ENCODE measurements at places on chromosomes 11 and 22. TPM values are rescaled to one million over a fixed set of nuclear protein-coding genes. Genes with fewer than 3 reads are reported as not detected.

The SORL1 gene
- 44.9 TPM for total RNA-seq

The NLRP14 gene
- not detected for total RNA-seq

DNA sequence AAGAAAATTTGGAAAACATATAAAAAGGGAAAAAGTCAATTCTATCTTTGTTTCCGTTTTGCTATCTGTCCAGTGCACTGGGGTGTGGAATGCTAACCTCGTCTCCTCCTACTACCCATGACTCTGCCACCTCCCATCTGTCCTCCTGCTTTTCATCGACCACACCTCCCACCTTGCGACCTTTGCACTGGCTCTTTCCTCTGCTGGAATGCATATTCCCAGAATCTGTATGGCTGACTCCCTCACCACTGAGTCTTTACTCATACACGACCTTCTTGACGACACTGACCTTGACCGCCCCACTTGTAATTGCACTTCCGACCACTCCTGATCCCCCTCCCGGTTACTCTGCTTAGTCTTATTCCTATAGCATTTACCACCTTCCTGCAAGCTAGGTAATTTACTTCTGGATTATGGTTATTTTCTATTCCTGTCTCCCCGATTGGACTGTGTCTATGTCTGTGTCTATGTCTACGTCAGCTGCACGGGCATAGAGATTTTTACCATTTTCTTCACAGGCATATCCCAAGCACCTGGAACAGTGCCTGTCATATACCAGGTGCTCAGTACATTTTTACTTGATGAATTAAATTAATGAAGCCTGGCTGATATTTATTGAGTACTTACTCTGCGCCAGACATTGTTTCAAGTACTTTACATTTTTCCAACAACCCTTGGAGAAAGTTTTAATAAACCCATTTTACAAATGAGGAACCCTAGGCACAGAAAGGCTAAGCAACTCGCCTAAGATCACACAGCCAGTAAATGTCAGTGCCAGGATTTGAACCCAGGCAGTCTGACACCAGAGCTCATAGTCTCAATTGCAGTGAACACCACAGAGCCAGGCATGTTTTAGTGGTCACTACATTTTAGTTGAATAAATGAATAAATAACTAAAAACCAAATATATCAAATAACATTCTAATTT, 89.3 kb upstream of the SLC22A12 start:
- H3K4me1 ChIP-seq: peaks cover 11% of the 10 kb centered on the region
- H3K27me3 ChIP-seq: peaks cover 49% of the 10 kb centered on the region
- H3K27ac ChIP-seq: no peak overlapping the region
- DNase-seq: no peak
- H3K4me3 ChIP-seq: no peak overlapping the region
- no peaks in the 10 kb centered on the region for H3K36me3 ChIP-seq

DNA sequence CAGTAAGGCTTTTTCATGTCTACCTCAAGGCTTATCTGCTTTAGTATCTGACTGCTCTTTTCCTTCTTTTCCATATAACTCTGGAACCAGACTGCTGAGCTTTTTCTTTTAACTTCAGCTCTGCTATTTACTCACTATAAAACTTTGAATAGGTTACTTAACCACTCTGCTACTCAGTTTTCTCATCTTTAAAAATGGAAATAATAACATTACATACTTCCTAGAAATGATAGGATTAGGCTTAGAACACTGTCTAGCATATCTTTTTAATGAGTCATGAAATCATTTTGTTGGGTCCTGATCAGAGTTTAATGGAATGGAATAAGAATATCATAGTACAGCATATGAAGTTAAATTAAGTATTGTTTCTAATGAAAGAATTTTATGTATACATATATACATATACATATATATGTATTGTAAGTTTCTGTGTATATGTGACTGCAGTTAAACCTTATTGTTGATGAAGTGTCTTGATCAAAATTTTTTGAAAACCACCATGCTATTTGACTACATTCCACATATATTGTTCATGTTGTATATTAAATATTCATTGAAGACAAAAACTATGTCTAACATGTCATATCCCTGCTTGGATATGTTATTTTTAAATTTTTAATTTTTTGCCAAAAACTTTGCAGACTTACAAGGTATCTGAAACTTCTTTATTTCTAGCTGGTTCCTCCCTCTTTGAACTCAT, 120.2 kb downstream of the METTL15 start:
- H3K27me3 ChIP-seq: no peaks in the 10 kb centered on the region
- no peaks in the 10 kb centered on the region for H3K4me1 ChIP-seq
- no peaks in the 10 kb centered on the region for H3K36me3 ChIP-seq
- no peak for DNase-seq
- H3K4me3 ChIP-seq: no peak overlapping the region

DNA sequence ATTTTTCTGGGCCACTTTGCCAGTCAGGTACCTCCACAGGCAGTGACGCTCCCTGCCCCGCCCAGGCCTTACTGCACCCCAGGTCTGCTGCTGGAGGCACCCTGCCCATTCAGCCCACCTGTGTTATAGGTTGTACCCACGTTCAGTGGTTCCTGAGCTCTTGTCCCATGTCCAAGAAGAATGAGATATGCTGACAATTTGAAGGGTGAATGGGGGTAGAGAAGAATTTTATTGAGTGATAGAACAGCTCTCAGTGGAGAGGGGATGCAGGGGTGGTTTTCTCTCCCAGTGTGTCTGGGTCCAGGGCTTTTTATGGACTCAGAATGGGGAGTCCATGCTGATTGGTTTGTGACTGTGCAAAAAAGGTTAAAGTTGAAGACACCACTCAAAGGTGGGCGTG, 149.7 kb downstream of the LDLRAD3 start:
- DNase-seq: no peak
- H3K27me3 ChIP-seq: no peaks in the 10 kb centered on the region
- H3K36me3 ChIP-seq: no peaks in the 10 kb centered on the region
- no peak overlapping the region for H3K27ac ChIP-seq

GRCh38 chr22:38523029-38523428, 16.9 kb upstream of the DDX17 start:
- H3K4me1 ChIP-seq: no peaks in the 10 kb centered on the region
- H3K36me3 ChIP-seq: no peaks in the 10 kb centered on the region
- no peak overlapping the region for H3K4me3 ChIP-seq
- H3K27me3 ChIP-seq: no peaks in the 10 kb centered on the region
- no peak for DNase-seq

DNA sequence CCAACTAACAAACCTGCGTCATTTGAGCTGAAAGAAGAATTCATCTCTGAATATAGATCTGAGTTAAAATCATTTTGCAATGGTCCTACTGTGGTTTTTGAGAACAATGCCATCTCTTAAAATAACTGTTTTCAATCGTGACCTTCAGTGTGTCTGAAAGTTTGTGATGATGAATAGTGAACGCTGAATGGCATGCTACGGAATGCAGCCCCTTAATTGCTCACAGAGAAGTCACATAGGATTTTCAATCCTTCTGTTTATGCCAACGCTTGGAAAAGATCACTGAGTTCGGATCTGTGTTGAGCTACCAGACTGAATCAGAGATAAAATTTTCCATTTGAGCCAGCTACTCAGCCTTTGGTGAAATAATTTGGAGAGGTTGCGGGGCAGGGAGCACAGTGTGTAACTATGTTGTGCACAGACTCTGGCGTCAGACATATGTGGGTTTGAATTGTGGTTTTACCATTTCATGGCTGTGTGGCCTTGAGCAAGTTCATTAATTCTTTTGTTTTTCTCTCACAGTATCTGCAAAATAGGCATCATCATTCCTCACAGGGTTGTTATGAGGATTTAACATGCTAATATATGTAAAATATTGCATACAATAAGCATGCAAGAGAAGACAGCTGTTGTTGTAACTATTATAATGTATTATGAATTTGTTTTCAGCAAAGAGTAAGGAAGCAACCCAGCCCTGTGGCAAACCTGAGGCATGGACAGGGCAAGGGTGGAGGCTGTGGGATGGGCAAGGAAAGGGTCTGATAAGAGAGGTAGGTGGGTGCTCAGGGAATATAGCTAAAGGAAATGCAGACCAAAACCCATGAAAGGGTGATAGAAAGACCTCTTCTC, 679.9 kb downstream of the KCNA4 start:
- H3K27me3 ChIP-seq: no peaks in the 10 kb centered on the region
- H3K36me3 ChIP-seq: no peaks in the 10 kb centered on the region
- no peak overlapping the region for H3K27ac ChIP-seq
- no peak overlapping the region for H3K4me3 ChIP-seq
